ENCODE measurements at places on chromosomes 3 and 15.

GRCh38 chr3:120275618-120276017 lies 9.4 kb downstream of the GPR156 start:
- no peak for DNase-seq

- no peak for DNase-seq
Observed at GRCh38 chr15:89383365-89384175, 48.9 kb upstream of the POLG start.

- DNase-seq: no peak
Observed at GRCh38 chr3:134353831-134354611, 20.2 kb downstream of the AMOTL2 start.

DNA sequence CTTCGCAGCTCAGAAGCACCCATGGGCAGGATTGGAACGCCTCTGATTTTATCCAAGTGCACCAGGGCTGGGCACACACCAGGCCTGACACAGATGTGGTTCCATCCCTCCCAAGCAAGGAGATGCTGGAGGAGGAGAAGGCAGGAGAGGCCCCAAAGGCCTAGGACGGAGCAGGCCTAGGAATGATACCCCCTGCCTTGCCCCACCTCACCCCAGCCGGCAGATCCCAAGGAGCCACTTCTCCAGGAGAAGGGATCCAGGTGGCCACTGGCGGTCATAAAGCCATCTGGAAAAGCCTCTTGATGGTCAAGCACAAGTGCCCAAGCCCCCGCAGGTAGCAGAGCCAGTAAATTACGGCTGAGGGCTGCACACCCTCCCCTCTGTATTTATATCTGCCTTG lies 211.8 kb downstream of the TBC1D2B start:
- DNase-seq: no peak

DNA sequence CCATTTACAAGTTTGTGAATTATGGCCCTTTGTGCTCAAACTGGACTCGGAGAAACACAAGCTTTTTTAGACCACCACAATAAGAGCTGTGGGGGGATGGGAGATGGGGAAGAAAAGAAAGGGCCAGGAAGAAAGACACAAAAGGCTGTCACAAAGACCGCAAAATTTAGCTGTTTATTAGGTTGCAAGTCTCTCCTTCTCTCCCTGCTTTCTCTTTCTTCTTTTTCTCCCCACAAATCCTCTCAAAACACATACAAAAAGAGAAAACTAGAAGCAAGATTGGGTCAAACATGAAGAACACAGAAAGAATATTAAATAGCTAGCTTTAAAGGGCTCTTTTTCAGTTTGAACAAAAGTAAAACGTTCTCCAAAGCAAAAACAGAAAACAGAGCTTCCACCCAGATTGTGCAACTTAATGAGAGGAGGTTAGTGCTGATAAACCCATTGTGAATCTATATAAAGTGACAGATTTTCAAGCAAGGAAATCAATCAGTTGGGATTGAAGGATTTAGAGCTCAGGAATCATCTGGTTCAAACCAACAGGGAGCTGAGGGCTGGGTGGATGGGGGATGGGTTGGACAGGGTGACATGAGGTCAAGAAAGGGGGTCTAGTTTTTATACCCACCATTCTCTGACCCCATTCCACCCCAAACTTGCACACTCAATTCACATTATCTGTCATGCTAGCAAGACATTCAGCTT lies 87.3 kb downstream of the DHX30 start:
- no peak for DNase-seq

DNA sequence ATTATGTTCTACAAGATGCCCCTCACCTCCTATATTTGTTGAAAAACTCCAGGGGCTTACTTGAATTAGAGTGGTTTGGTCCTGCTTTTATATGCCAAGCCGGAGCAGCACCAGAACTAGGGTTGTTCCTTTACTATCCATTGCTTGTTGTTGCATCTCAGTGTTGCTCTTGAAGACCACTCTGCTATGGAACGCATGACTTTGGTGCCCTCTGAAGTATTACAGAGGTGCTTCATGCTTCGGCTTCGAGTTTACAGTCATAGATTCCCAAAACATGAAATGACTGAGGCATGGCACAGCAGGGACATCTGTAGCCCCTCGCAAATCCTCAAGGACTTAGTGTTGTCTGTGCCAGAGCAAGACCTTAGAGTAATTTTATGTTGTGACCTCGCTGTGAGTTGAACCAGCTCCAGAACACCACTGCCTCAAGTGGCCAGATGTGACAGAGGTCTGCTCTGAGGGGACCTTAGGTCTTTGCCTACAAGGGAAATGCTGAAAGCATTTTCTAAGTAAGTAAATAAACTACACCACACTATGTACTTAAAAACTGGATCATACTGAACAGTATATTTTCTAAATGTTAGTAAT lies 67.2 kb upstream of the SIAH2 start:
- no peak for DNase-seq

DNA sequence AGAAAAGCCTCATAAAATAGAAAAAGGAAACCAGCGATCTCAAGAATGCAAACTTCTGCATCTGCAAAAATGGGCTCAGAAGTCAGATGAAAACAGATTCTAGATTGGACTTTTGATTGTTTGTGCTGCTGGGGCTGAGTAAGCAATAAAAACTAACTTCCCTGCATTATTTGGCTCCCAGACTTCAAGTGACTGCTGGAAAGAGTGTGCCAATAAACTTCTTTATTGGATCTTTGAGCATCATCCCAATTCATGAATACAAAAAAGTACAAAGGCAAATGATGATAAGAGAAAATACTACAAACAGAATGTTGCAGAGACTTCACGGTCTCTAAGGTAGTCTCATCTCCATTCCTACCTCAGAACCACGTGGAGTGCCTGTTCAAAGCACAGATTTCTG lies 97.9 kb downstream of the FGF12 start:
- DNase-seq: no peak

- no peak for DNase-seq
Observed at GRCh38 chr3:171056528-171056927, 30.0 kb upstream of the SLC2A2 start.

DNA sequence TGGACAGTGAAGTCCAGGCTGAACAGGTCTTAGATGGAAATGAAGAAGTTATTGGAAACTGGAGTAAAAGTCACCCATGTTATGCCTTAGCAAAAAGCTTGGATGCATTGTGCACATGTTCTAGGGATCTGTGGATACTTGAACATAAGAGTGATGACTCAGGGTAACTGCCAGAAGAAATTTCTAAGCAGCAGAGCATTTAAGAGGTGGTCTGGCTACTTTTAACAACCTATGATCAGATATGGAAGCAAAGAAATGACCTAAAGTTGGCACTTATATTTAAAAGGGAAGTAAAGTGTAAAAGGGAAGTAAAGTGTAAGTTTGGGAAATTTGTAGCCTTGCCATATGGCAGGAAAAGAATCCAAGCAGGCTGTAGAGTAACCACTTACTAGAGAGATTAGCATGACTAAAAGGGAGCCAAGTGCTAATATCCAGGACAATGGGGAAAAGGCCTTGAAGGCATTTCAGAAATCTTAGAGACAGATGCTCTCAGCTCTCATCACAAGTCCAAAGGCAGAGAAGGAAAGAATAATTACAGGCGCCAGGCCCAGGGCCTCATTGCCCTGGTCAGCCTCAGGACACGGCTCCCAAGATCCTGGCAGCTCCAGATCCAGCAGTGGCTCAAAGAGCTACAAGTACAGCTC lies 73.9 kb upstream of the KCNH8 start:
- DNase-seq: no peak

DNA sequence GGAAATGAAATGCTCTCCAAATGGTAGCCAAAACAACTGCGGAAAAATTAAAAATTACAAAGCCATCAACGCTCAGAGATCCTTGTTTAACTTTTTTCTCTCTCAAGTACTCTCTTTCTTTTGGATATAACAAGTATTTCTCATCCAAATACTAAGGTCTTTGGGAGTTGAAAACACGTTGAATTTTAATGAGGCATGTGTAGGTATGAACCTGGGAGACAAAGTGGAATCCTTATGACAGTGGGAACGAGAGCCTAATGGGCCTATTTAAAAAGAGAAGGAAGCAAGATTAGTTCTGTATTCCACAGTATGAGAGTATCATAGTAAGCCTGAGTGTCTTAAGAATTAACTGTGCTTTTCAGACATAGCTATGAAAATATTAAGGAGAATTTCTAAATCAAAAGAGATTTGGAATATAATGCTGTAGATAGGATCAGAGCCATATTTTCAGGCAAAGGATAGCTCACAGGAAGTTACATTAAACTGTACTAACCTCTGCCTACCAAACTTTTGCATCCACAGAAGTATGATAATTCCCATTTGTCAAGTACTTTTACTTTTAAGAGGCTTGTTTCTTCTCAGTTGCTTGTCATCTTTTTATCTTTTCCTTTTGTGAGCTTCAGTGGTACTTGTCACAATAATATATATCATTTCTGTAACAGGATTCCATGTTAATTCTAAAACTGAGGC lies 759 bp downstream of the CD96 start:
- DNase-seq: no peak

GRCh38 chr15:85168642-85169173 lies 187.1 kb downstream of the PDE8A start:
- no peak for DNase-seq

DNA sequence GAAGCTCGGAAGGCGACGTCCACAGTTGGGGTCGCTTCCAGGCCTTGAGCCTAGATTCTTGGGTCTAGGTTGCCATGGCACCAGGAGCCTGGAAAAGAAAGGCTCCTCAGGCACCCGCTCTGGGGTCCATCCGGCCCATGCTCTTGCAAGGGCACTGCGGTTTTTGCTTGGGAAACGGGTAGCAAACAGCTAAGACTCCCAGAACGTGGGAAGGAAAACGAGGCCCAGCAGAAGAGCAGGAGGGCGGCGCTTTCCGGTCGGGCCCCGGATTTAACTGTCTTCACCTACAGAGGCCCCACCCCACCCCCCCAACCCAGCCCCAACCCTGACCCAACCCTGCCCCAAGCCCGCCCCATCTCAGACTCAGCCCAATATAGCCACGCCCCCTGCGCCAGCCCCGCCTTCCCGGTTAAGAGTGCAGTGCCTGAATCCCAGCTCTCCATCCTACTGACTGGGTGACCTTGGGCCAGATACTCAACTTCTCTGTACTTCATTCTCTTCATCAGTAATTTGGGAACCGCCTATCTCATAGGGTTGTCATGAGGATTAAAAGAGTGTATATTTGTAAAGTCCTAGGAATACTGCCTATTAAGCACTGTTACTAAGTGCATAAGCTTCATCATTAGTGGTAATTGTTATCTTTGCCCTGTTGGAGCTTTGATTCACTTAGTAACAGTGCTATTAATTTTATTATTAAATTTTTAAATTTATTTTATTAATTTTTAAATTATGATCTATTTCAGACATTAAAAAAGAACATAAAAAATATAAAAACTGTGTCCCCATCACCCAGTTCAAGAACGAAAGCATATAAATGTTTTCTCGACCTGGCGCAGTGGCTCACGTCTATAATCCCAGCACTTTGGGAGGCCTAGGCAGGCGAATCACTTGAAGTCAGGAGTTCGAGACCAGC lies 28.4 kb upstream of the SMAD6 start:
- DNase-seq: no peak

DNA sequence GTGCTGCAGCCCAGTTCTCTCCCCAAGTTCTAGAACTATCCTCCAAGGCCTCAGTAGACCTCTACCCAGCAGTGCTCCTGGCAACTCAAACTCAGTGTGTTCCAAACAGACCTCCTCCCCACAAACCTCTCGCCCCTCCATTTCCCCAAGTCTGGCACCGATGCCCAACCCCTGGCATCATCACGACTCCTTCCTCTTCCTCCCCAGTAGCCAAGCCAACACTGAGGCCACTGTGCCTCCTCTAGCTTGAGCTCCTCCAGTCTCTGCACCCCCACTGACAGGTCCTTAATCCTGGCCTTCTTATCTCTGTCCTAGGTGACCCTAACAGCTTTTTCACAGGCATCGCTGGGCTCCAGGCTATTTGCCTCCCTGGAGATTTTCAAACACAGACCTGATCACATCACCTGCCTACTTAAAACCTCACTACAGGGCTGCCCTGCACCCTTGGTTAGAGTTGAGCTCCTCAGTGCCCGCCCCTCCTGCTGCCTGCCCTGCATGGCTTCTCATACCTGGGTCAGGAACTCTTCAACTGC lies 6.8 kb downstream of the ARPIN start:
- DNase-seq: no peak

GRCh38 chr3:130671545-130672312 lies 74.9 kb downstream of the PIK3R4 start:
- DNase-seq: no peak

GRCh38 chr3:54660714-54661132 lies 267.1 kb downstream of the LRTM1 start:
- DNase-seq: no peak

- no peak for DNase-seq
Observed at GRCh38 chr15:55403531-55403930, 4.6 kb downstream of the CCPG1 start.

DNA sequence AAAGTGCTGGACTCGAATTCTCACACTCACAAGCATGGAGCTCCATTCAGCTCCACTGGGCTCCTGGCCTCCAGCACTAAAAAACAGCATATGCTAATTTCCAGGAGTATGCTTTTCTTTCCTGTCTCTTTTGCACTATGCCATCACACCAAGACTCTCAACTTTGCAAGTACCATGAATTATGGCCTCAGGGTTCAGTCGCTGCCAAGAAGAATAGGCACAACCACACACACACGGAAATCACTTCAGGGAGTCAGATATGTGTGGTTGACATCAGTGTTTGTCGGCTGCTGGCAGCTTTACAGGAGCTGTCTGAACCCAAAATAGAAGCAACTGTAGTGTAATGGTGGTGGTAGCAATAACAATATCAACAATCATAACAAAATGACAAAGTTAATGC lies 305.0 kb upstream of the SLCO3A1 start:
- DNase-seq: no peak

GRCh38 chr15:40549894-40550293 lies 14.9 kb downstream of the CCDC32 start:
- no peak for DNase-seq

DNA sequence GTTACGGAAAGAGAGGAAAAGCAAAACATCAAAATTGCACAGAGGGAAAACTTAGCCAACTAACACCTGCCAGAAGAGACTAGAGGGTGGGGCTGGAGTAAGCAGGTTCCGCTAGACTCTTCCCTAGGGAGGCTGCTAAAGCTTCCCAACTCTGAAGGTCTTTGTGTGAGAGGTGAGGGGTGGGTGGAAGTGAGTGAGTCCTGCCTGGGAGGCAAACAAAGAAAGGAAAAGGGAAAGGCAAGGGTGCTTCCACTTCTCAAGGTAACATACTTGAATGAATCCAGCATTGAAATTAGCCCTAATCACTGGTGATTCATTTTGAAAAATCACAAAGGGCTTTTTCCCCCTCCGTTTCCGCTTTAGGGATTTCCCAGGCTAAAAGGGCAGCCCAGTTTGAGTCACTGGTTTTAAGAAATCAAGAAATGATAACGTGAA lies 220.5 kb upstream of the ADAMTS9 start:
- DNase-seq: no peak

- no peak for DNase-seq
Observed at GRCh38 chr15:33374226-33374914, 63.6 kb downstream of the RYR3 start.

Measured in cortex of kidney (tissue), 1 donor.